ENCODE measurements at places on chromosomes 1 and 21.

DNA sequence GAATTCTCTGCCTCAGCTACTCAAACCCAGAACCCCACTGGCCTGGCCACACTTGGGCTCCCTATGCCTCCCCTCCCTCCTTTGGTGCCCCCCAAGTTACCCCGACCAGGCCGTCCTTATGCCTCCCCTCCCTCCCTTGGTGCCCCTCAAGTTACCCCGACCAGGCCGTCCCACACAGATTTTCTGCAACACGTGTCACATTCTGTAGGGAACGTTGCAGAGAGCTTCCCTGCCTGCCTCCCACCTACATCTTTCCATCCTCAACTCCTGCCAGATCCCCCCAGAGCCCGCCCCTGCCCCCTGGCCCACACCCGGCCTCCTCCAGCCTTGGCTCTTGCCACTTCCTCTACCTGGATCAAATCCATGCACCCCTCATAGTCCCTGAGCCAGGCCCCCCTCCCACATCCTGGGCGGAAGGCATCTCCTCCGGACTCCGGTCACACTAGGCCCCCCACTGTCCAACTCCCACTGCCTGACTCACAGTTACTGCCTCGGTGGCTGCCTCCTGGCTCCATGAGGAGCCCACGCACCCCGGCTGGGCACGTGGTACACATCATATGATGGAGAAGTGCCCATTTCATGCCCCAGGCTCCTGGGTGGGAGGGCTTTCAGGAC is 41.2 kb downstream of the KCNAB2 start:
- DNase-seq = no peak

- no peak for DNase-seq
Measured at GRCh38 chr1:107935396-107936064, 29.4 kb downstream of the VAV3 start.

- no peak for DNase-seq
Measured at GRCh38 chr1:150383631-150384324, 19.8 kb downstream of the RPRD2 start.

- DNase-seq = no peak
Measured at GRCh38 chr1:9785406-9785805, 38.4 kb downstream of the CLSTN1 start.

DNA sequence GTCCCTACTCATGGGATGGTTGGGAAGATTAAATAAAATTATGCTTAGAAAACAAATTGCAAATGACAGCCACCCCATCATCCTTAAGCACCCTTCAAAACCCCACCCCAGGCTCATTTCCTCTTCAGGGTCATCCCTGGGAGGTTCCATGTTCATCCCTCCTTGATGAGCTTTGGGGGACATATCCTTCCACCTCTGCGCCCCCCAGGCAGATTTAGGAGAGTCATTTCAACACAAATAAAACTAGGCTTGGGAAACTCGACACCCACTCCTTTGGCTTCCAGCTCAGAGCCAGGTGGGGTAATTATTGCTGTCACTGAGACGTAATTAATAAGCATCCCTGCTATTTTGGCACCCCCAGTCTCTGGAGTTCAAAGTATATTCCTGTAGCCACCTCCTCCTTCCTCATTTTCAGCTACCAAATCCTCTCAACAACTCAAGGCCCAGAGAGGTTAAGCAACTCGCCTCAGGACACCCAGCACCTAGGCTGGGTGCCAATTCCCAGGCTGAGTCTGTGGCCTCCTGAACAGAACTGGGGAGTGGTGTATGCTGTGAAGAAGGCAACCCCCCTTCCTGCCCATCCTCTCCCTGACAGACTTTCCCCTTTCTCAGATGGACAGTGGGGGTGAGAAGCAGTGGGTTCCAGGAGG is 595 bp downstream of the CRYBG2 start:
- DNase-seq = no peak

DNA sequence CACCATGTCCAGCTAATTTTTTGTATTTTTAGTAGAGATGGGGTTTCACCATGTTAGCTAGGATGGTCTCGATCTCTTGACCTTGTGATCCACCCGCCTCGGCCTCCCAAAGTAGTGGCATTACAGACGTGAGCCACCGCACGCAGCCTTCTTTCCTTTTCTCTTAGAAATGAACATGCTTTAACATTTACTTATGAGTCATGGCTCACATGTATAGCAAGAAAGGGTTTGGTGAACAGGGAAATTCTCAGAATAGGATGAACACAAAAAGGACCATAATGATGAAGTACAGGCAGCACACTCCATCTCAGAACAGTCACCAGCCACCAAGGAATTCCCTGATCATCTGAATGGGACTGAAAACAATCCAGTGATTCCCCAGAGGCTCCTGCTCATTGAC is 9.4 kb upstream of the VAMP4 start:
- no peak for DNase-seq

DNA sequence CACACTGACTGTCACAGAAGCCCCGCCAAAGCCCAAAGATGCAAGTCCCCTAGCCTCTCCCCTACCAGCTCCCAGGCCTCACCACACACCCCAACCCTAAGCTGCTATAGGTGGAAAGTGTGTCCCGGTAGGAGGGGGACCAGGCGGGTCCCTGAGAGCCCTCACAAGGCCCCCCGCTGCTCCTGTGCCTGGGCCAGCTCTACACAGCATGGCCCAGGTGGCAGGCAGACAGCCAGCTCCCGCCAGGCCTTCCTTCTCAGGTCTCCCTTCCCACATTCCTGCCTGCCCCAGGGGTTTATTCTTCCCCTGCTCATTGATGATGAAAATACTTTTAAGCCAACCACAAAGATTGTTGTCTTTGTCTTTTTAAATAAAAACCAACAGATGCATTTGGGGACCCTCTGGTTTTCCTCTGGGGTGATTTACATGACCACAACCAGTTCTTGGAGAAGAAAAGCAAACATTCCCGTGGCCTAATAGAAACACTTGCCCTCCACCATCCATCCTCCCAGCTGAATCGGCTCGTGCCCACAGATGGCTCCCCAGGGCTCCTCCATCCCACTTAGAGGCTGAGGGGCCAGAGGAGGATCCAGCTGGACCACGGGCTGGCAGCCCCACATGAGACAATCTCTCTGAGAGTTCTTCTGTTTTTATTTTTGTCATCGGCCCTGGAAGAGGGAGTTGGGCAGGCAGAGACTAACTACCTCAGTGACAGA is 93.1 kb downstream of the DMRTB1 start:
- DNase-seq = peak; percentile 35

GRCh38 chr1:156157966-156158365 is 4.6 kb downstream of the SEMA4A start:
- no peak for DNase-seq

DNA sequence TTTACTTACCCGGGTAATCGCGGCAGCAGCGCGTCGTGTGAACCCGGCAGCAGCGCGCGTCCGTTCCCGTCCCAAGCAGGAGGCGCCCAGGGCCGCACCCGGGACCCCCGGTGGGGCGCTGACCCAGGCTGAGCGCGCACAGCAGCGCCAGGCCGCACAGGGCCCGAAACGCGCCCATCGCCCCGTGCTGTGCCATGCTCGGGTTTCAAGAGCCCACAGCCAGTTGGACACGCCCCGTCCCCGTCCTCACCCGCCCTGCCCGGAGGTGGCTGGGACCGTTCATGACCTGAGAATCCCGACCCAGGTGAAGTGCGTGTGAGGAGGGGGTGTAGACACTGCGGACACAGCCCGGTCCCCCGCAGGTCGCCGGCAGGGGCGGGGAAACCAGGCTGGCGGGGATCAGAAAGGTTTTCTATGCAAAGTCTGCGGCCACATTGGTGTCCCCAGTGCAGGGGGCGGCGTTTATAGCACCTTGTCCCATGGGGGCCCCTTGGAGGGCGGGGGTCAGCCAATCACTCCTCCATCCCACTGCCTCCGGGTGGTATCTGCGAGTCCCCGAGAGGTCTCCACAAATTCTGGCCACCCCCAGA is at the start of gene TNFRSF18:
Gene TNFRSF18 (minus strand): TSS at position 217 of the 590 bp plus-strand sequence. CDS start 21 bp downstream, at position 196.
- peak; percentile 34 for DNase-seq

- no peak for DNase-seq
Measured at GRCh38 chr1:207810173-207810572, 58.3 kb downstream of the CD46 start.

DNA sequence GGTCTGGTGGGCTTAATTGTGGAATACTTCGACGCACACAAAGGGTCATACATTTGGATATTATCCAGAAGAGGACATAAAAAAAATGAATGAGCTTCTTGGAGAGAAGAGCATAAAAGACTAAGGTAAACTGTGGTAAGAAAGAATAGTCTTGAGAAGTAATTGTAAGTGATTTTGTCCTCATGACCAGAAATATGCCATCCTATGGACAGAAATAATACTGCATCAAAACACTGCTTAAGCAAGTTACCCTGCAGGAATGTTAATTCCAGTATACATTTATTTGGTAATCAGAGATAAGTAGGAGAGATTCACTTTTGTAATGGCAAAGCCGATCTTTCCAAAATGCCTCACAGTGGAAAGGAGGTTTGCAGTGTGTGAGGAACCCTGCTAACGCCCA is 111.9 kb downstream of the NRIP1 start:
- no peak for DNase-seq

- no peak for DNase-seq
Measured at GRCh38 chr1:57916041-57916440, 492.2 kb upstream of the DAB1 start.

DNA sequence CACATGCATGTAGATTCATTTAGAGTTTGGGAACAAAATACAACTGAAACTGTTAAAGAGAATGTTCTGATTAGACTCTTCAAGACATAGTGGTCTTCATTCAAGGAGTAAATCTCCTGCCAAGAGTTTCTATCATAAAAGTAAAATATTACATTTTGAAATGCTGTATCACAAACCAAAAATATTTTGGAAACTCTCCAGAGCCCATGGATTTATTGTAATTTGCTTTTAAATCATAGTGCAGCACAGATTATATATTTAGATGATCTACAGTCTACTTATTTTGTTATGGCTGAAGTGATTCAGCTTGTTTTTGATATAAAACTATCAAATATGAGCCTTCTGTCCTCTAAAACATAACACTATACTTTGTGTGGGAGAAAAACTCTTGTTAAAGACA is 105.3 kb downstream of the DISP1 start:
- no peak for DNase-seq

DNA sequence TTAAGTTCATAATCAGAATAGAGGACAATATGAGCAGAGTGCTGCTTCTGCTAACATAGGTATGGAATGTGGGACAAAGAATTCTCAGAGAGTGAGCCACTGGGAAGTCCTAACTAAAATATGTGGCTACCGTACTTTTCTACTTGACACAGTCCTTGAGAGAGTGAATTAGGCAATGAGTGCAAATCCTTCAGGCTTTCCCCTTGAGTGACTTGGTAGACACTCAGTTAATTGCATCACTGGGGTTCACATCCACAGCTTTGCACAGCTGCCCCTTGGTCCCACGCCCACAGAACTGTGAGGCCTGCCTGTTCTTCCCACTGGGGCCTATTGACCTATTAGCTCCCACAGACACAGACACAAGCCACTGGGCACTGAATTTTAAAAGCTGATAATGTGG is 40.5 kb upstream of the PAXBP1 start:
- no peak for DNase-seq

DNA sequence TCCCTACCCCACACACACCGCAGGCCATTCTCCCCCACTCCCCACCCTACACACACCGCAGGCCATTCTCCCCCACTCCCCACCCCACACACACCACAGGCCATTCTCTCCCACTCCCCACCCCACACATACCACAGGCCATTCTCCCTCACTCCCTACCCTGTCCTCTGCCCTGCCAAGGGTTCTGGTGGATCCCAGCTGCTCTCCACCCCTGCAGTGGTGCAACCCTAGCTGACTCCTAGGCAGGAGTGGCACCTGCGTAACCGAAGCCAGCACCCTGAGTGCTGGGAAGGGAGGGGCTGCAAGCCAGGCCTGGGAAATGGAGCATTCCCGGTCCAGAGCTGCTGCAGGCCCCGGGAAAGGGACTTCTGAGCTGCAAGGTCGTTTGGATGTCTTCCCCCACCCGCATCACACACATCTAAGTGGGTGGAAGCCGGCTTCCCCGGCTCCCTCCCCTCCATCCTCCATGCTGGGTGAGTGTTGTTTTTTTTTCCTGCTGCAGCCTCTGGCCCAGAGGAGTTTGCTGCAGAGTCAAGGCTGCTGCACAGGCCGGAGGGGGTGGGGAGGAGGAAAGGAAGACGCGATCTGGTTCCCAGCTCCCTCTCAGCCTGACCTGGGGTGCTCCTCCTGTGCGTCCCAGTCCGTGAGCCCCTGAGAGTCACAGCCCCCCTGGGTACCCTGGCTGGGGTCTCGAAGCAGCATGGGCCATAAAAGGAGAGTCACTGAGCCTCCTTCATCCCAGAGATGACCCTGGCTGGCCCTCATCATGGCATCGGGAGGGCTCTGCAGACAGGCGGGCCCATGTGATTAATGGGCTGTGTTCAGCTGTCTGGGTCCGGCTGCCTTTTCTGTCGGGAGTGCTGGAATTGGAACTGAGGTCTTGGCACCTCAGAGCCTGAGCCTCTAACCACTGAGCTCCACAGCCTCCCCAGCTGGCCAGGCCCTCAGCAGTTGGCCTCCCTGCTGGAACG is 16.1 kb downstream of the H6PD start:
- DNase-seq = peak; percentile 27

- DNase-seq = no peak
Measured at GRCh38 chr1:15020943-15021745, 132.4 kb upstream of the TMEM51 start.

DNA sequence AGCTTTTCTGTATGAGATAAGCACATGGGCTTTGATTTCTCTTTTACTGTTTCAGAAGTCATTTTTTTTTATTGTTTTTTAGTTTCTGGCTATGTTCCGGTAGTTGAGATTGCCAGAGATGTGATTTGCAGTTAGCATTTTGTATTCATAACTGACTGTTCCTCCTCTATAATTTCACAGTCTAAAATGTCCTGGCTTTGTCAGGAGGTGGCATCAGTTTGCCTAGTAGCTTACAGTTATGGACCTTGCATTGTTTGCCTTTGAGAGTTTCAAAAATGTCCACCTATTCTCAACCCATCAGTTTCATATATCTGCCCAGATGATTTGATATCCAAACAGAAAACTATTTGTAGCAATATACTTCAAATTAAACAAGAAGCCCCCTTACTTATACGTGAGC is 39.5 kb upstream of the ST6GALNAC3 start:
- no peak for DNase-seq

DNA sequence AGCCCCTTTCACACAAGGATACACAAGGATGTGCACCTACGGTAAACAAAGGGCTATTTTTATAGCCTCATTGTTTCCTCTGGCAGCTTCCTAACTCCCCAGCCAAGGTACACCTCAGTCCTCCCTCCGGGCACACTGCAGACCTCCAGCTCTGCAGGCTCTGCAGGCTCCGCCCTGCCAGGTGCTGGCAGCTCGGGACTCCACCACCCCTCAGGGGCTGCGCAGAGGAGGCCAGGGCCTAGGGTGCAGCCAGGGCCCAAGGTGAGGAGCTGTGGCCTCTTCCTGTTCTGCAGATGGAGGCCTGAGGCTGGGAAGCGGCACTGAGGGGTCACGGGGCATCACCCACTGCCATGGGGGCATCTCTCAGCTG is 19.8 kb upstream of the CLSTN1 start:
- DNase-seq = no peak

DNA sequence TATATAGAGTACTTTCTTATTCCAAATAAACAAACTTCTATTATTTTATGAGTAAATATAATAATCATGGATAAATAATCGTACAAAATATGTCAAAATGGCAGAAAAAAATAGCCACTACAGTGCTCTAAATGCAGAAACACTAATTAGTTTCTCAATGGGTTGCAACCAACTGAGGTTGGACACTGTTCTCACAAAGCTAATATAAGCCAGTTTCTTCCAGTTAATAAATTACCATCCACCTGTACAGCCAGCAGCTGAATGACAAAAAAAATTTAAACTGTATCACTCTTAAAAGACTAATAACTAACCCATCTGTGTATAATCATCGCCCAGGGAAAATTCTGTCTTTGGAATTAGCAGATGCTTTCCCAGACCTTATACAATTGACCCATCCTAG is 36.9 kb downstream of the GDAP2 start:
- no peak for DNase-seq

Data from eye (tissue), 1 donor.